Stimulated activated CD4-positive, alpha-beta T cell treated with anti-CD3 and anti-CD28 coated beads, Interleukin-12 subunit alpha, Interleukin-12 subunit beta, amount 100 ng/mL, for 48 hours (primary cell): ENCODE measurements at places on chromosomes 16 and 17.

GRCh38 chr17:1060991-1061390 lies 64.1 kb downstream of the TIMM22 start:
- peak; percentile 12 for DNase-seq

GRCh38 chr17:28519236-28519635 lies 13.1 kb downstream of the FOXN1 start:
- no peak for DNase-seq

DNA sequence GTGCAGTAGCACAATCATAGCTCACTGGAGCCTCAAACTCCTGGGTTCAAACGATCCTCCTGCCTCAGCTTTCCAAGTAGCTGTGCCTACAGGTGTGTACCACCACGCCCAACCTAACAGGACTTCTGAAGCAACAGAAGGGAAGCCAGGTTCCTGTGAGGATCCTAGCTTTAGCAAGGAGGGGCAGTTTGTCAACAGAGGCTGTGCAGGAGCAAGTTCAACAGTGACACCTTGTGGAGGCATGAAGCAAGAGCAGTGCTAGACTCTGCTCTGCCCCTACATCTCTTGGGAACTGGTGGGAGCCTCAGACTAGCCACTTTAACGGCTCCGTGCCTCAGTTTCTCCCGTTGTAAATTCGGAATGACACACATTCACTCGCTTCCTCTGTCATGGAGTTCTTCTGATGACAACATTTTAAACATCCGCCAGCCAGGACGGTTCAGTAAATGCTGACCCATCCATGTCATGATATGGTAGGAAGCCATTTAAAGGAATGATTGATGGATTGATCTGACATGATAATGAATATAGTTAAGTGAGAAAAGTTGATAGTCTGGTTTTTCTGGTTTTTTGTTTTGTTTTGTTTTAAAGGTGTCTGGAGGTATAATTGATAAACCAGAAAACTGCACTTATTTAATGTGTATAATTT lies 218.7 kb downstream of the MRTFB start:
- DNase-seq, result no peak

GRCh38 chr16:76583466-76583865 lies 306.3 kb downstream of the CNTNAP4 start:
- no peak for DNase-seq

GRCh38 chr17:28338056-28338768 lies 2.7 kb downstream of the TNFAIP1 start:
- no peak for DNase-seq

- no peak for DNase-seq
Measured at GRCh38 chr17:37117373-37118142, 168.8 kb downstream of the AATF start.

- DNase-seq, result peak; percentile 91
Measured at GRCh38 chr17:1648963-1649843, 463 bp downstream of the RILP start.

DNA sequence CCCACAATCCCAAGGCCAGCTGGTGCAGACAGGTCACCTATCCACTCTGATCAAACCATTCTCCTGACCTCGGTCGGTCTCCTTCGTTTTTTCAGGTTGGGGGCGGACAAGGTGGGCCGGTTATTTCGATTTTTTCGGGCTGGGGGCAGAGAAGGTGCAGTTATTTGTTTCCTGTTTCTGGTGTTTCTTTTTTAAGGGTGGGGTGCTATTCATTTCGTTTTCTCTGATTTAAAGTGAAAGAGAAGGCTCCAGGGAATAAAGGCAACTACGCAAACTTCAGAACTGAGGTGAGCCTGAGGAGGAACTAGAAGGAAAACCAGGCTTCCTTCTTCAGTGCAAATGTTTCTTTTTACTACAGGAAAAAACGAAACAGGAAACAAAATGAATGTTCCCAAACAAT lies 64.8 kb downstream of the ANKRD11 start:
- DNase-seq, result no peak

- DNase-seq, result no peak
Measured at GRCh38 chr16:19410435-19411171, 7.1 kb upstream of the TMC5 start.

DNA sequence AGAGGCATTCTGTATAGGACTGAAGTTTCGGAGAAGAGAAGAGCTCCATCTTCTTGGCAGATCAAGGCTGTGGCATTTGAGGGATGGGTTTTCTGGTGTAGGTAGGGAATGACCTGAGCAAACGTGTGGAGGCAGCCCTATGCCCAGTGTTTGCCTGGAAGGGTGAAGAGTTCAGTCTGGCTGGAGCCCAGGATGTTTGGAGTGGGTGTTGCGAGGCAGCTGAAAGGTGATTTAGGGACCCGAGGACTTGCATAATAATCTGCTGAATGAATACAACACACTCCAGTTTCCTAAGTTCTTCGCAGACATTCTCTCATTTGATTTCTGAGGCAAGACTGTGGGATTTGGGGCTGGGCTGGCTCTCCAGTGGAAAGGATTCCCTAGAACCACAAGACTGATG lies 186.2 kb downstream of the CYLD start:
- no peak for DNase-seq

- DNase-seq, result no peak
Measured at GRCh38 chr17:6575596-6575988, 19.2 kb upstream of the PITPNM3 start.

DNA sequence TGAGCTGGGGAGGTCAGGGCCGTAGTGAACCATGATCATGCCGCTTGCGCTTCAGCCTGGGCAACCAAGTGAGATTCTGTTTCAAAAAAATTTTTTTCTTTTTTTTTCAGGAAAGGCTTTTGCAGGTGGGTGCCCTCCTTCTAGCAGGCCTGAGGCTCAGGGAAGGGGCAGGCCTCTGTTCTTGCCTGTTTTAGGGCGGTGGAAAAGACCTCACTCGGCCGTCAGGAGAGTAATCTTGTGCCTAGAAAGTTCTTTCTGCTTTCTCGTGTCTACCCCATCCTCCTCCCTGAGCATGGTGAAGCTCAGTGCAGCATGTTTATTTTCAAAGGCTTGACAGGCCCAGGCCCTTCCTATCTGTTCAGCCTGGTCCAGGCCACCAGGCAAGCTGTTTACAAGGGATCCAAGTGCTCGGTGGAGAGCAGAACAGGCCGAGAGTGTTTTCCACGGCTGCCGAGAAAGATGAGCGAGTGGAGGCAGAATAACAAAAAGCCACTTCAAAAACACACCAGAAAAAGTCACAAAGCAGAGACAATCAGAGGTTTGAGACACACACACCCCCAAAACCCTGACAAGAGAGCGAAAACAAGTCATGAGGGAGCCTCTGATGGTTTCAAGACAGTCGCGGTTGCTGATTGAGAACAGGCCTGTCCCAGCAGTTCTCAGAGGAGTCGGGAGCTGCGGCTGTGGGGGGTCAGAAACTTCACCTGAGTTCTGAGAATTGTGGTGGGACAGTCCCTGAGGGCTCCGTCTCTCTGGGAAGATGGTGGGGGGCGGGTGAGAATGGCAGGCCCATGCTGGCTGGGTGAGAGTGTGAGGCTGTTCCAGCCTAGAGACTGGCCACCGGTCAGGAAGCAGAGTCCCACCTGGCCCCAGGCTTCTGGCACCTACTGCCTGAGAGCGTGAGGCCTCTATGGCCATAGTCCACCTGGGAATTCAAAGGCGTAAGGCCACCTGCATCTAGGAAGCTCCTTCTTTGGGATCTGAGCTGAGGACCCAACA lies 37.5 kb upstream of the CCR7 start:
- DNase-seq, result peak; percentile 78

GRCh38 chr17:9056566-9056965 lies 35.3 kb downstream of the NTN1 start:
- DNase-seq, result no peak
